Mammary epithelial cell (primary cell): ENCODE measurements at places on chromosomes 12 and 14. TPM values are rescaled to one million over a fixed set of nuclear protein-coding genes. Genes with fewer than 3 reads are reported as not detected.

C12orf60 gene
- 0.83 TPM for total RNA-seq

RASSF9 gene
- total RNA-seq = 13.5 TPM

MLH3 gene
- total RNA-seq = 11.9 and 14.2 TPM in 2 replicates

KRT71 gene
- total RNA-seq = not detected

CPM gene
- 0.50 TPM for total RNA-seq

PYM1 gene
- total RNA-seq = 34.1 and 37.2 TPM in 2 replicates

LRP1-AS gene
- total RNA-seq = not detected in 2 replicates

HOXC6 gene
- total RNA-seq = 1.7 TPM

TCL1A gene
- total RNA-seq = not detected in 2 replicates

SLC17A8 gene
- total RNA-seq = not detected in 2 replicates

SLC16A7 gene
- 27.3 TPM for total RNA-seq

CLEC4D gene
- not detected for total RNA-seq

PZP gene
- total RNA-seq = not detected in 2 replicates

CABP1 gene
- total RNA-seq = not detected

NXPH4 gene
- total RNA-seq = 0.67 TPM

CAPS2 gene
- 4.5 and 6.4 TPM in 2 replicates for total RNA-seq
